Endothelial cell (in vitro differentiated cells): ENCODE measurements at places on chromosomes 6 and 20.

- DNase-seq: no peak
Measured at GRCh38 chr6:55469951-55470366, 109.0 kb downstream of the HMGCLL1 start.

DNA sequence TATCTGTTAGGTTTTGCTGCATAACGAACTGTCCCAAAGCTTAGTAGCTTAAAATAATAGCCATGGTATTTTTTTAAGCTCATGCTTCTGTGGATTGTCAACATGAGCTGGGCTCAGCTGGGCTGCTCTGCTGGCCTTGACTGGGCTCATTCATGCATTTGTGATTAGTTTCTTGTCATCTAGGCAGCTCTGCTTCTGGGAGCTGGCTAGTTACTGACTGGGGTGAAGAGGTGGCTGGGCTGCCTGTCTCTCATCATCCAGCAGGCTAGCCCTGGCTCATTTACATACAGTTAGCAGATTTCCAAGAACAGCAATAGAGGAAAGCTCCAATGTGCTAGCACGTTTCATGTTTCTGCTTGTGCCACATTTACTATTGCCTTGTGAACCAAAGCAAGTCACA lies 165.1 kb upstream of the PCSK2 start:
- DNase-seq: no peak

DNA sequence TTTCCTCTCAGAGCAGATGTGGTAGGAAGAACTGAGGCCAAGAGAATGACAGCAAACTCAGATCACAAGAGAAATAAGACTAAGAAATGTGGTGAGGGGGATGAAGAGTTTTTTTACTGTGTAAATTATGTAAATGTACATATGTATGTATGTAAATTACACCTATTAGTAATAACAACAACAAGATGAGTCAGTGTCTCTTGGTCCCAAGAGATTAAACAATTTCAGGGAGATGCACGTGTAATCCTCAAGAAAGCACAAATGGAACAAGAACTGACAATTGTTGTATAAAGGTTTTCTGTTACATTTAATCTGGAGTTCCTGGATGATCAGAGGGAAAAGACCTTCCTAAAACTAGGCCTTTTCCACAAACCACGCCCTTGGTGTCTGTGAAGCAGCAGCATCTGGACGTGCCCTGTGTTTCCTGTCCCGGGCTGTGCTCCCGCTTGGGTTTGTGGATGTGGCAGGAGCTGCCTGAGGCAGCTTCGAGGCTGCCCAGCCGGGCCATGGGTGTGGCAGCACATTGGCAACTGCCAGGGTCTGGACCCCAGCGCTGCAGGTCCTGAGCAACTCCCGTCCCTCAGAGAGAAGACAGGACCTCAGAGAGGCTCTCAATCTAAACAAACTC lies 994 bp downstream of the CLDN20 start:
- DNase-seq: no peak

GRCh38 chr20:15406072-15406471 lies 1068.7 kb upstream of the FLRT3 start:
- DNase-seq: no peak

GRCh38 chr6:129393654-129394053 lies 316.3 kb downstream of the ARHGAP18 start:
- DNase-seq: no peak

GRCh38 chr6:16043171-16044135 lies 85.4 kb upstream of the MYLIP start:
- DNase-seq: no peak

DNA sequence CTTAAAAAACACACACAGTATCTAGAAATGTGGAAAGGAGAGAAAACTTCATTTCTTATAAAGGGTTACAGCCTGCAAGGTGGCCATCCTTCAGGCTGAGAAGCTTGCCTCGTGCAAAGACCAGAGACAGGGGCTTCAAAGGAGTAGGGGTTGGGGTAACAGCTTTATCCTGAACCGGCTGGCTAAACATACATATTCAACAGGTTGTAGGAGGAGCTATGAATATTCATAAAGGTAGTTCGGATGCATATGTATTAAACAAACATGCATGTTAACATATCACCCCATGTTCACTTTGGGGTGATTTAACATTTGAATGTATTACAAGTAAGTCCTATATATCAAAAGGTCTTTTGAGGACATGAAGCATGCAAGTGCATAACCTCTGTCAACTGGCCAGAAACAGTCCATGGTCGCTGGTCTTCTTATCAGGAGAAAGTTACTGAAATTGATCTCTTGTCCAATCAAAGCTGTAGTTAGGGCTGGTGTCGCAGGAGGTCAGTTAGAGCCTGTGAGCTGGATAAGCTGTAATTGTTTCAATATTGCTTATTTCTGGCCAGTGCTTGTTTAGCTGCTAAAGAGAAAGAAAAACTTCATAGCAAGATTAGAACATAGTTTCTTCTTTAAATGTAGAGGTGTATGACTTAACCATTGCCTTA lies 2.3 kb upstream of the STMND1 start:
- DNase-seq: no peak

DNA sequence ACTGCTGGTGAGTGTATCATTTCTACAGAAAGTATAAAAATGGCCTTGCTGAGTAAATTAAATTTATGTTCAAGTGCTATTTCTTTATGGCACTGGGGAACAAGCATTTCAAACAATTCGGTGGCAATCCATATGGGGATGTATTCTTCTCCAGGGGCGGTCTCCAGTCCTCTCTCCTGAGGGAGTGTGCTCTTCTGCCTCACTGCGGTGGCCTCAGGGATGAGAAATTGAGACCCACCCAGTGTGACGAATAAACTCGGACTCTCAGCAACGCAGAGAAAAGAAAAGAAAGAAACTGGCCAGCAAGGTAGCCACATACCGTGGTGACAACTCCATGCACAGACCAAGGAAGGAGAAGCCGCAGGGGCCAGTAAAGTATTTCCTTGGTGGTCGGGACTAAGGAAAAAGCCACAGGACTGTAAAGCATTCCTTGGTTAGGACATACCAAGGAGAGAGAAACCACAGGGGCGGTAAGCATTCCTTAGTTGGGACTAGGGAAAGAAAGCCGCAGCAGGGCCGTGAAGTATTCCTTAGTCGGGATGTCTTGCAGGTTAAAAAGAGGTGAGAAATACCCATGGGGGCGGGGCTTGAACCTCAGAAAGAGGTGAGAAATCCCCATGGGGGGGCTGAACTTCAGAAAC lies 13.6 kb upstream of the GOPC start:
- no peak for DNase-seq

DNA sequence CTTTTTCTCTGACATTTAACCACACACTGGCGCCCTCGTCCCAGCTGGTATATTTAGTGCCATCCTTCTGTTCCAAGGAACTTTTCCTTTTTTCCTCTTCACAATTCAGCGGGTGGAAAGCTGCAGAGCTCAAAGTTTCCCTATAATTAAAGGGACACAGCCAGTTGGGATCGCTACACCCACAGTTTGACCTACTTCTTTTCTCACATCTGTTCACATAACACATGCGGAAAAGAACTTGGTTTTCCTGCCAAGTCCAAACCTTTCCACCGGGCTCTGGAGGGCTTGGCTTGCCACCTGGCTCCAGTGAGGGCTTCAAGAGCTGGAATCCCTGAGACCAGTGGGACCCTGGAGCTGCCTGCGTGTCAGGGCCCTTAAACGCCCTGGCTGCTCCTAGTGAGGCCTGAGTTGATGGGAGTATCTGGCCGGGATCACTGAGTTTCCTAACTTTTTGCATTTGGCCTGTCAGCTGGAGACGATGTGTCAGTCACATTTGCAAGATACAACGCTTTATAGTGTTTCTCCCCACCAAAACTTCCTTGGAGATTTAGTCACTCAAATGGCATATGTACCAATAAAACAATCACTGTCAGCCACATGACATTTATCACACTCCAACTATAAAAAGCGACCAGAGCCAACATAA lies 176.0 kb downstream of the SASH1 start:
- DNase-seq: no peak

DNA sequence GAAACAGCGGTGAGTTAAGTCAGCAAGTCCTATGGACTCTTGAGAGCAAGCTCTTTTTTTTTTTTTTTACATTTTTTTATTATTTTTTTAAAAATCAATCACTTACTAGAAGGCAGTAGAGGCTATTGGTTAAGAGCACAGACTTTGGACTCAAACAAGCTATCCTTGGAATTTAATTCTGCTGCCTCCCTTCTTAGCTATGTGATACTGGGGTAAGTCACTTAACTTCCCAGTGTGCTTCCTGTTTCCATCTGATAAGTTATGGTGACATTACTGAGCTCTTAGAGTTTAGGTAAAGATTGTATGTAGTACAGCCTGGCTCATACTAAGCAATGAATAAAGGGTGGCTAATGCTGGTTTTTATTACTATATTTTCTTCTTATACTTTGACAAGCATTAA lies 770.5 kb upstream of the FLRT3 start:
- no peak for DNase-seq

GRCh38 chr6:62891065-62891647 lies 320.1 kb upstream of the FKBP1C start:
- no peak for DNase-seq

- no peak for DNase-seq
Measured at GRCh38 chr6:46914279-46914810, 7.4 kb downstream of the ADGRF5 start.

GRCh38 chr6:71994705-71995271 lies 108.4 kb downstream of the RIMS1 start:
- DNase-seq: no peak

GRCh38 chr20:18436847-18437246 lies 30.0 kb downstream of the DZANK1 start:
- no peak for DNase-seq

GRCh38 chr6:42211726-42212125 lies 5.9 kb downstream of the MRPS10 start:
- DNase-seq: no peak

- DNase-seq: no peak
Measured at GRCh38 chr20:48069596-48069995, 284.3 kb upstream of the SULF2 start.

DNA sequence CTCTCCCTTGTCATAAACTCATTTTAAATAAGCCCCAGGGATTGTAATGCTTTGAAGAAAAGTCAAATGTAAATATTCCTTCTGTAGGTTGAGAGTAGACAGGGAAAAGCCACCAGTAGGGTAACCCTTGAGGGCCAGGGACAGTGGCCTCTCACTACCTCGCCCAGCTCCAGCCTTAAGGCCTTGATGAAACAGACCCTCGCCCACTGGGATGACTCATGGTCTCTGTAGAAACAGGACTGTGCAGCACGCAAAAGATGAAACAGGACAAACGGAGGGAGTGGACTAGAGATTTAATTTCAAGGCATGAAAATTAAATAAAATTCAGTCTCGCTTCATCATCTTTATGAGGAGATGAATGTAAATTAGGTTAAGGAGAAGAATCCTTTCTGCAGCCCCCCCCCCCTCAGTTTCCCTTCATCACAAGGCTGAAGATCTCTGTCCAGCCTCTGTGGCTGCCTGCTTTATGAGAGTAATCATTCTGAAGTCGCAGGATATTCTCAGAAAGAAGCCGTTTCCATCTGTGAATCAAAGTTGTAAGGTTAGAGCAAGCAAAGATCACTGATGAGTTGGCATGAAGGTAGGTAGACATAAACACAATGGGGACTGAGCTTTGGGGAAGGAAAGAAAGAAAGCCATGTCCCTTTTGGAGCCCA lies 60.4 kb downstream of the TMEM200A start:
- DNase-seq: no peak

DNA sequence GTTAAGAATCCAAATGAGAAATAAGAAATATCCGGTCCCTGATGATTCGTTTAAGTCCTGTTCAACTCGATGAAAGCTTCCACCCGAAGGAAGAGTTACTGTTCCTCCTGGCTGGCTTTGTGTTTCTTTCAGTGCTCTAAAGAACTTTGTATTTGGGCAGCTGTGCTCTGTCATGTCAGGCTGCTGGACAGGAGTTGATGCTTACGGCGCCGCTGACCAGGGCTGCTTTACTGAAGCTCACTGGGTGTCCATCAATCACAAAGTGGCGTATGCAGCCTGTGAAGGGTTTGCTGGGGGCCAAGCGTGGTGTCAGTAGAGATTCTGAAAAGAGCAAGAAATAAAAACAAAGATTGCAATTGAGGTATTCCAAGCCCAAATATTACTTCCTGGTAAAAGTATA lies 21.9 kb downstream of the FAM229B start:
- DNase-seq: no peak

DNA sequence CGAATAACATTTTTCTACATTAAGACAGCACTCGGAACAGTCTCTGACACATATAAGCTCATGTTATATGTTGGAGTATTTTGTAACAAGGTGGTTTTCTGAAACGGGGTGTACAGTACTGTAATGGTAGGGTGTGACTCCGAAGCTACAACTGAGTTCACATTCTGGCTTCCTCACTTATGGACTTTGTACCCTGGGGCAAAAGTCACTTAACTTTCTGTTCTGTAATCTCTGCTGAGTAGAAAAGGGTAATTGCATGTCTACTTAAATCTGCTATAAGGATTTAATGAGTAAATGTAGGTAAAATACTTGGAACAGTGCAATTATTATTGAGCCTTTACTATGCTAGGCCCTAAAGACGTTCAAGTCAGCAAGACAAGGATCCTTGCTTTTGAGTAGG lies 4.7 kb upstream of the LTV1 start:
- DNase-seq: no peak

DNA sequence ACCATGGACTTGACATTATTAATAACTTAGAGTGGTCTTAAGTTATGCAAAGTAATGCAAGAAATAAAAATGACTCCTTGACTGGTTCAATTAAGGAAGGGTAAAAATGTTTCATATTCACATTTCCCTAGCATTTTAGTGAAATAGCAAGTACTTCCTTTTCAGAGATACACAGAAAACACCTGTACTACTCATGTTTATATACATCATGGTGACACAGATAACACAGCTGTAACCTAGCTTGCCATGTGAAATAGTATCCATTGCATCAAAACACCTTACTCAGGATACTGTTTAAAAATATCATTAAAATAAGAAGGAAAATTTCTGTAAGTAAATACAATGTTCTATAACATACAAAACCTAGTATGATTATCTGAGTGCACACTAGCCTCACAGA lies 102.4 kb downstream of the AHI1 start:
- DNase-seq: no peak

DNA sequence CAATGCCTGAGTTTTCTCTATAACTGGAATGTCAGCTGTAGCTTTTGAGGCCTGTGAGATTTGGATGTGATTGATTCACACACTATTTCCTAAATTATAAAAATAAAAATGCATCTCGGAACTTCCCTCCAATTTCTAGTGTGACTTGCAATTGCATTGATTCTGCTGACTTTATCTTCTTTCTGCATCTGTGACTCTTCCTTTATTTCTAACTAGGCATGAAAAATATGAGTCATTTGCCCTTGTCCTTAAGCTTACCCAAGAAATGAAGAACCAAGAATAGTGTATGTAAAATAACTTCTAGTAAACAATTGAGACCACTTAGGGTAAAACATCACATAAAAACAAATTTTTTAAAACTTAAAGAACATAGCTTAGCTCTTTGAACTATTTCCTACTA lies 12.9 kb downstream of the OR2J2 start:
- no peak for DNase-seq

- DNase-seq: no peak
Measured at GRCh38 chr20:17721802-17722486, 22.2 kb downstream of the BANF2 start.
